Stimulated activated CD4-positive, alpha-beta T cell treated with anti-CD3 and anti-CD28 coated beads, Interleukin-15, amount 100 ng/mL, for 1 hour (primary cell): ENCODE measurements at places on chromosomes 16 and 17.

DNA sequence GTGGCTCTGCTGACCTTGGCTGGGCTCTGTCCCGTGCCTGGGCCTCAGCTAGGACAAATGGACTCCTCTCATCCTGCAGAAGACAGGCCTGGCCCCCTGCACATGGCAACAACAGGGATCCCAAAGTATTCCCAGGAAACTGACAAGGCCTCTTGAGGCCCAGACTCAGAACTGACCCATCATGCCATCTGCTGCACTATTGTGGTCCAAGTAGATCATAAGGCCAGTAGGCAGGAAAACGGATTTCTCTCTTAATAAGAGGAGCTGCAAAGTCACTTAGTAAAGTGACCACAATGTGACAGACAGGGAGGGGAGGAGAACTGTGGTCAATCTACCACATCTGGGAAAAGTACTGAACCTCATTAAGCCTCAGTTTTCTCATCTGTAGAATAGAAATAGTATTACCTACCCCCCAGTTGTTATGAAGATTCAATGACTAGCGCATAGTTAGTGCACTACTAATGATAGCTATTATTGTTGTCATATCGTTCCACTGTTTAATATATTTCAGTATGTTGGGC, 62.1 kb upstream of the TNRC6A start:
- DNase-seq: no peak

DNA sequence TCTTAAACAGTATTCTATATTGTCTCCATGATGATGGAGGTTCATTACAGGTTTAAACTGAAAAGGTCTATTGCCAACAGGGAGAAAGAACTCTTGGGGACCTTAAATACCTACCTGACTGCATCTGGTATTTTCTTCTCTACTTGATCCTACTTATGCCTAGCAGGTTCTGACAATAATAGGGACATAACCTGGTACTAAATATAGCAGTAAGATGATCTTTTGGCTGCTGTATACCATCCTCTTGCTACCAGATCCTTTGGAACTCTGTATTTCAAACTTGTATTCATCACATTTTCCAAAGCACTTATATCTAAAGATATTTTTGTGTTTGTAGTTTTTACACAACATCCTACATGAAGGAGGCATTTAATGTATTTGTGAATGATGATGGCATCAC, 146.5 kb upstream of the CORO6 start:
- no peak for DNase-seq

- DNase-seq: no peak
These were observed 157.0 kb downstream of the CPPED1 start for GRCh38 chr16:12646490-12647274.

- DNase-seq: no peak
These were observed 10.2 kb downstream of the BAHCC1 start for GRCh38 chr17:81405411-81405872.

GRCh38 chr17:31508288-31509094, 117.0 kb downstream of the RAB11FIP4 start:
- DNase-seq: no peak

DNA sequence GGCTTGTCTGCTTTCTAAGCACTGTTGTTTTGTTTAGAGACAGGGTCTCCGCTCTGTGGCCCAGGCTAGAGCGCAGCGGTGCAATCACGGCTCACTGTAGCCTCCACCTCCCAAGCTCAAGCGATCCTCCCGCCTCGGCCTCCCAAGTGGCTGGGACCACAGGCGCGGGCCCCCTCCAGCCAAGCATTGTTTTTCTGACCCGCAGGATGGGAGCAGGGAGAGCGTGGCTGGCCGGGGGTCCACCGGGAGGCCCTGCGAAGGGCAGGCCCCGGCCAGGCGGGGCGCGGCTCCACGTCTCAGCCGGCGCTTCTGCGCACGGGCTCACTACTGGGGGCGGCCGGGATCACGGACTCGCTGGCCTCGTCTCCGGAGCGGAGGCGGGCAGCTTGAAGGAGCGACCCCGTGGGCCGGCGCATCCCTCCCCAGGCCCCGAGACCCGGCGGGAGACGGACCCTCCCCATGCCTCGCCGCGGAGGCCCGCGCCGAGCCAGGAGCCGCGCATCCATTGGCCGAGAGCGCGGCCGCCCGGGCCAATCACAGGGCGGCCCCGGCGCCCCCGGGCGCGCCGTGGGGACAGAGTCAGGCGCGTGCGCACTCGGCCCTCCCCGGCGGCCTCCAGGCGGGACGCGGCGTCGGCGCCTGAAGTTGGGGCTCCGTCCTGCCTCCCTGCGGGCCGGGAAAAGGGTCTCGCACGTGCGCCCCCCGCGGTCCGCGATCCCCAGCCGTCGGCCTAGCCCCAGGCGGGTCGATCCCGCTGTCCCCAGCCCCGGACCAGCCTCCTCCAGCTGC, 24.9 kb downstream of the ACTG1 start:
- peak; percentile 63 for DNase-seq

DNA sequence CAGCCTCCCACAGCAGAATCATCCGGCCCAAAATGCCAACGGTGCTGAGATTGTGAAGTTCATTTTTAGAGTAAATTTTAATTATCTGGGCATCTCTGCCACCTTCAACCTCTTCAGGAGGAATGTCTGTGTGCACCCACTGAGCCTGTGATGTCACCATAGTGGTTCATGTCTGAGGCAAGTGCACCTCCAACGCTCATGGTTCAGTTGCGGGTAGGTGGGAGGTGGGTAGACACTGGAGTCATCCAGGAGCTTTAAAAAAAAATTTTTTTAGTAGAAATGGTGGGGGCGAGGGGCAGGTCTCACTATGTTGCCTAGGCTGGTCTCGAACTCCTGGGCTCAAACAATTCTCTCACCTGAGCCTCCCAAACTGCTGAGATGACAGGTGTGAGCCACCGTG, 1.9 kb downstream of the FLYWCH1 start:
- DNase-seq: no peak

DNA sequence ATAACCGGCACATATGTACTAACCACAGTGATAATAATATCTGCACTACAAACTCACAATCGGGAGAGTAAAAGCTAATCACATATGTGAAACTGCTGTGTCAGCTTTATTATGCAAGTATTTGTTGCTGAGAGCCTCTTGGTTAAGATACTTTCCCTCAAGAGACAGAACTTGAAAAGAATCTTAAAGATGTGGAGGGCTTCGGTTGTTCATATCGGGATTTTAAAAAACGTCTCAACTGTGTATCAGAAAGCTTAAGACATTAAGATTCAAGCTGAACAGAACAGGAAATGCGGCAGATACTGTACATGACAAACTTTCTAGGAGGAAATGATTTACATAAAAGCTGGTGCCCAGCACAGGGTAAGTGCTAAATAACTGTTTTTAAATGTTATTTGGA, 27.5 kb upstream of the HLF start:
- DNase-seq: no peak
